ENCODE measurements at places on chromosomes 4 and X.

- DNase-seq, result no peak
Measured at GRCh38 chr4:76301068-76301774, 5.3 kb upstream of the STBD1 start.

DNA sequence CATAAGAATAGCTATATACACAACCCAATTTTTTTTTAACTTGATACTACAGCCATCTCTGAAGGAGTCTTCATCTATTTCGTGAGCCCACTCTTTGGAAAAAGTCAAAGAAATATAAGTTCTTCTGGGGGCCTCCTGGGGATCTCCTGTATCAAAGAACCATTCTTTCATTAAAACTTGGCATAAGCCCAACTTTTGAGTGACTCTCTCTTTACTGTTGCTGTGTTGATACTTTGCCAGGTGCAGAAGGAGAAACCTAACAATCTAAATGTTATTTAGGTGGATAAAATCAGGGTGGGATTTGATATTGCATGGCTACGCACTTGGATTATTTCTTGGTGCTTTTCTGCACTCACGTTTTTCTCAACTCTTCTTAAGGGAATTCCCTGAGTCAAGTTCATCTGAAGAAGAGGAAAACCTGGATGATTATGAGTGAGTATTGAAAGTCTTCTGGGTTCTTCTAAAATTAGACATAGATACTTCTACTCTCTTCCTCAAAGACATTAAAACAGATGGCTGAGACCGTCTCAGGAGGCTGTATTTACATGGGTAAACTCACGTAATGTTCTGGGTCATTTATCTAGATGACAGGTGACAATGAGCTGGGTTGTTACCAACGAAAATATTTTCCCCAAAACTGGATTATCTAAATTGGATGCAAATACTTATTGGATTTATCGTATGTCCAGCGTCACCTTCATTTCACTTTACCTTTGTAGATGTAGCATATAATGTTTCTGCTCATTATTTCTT lies 25.2 kb downstream of the BMX start:
- no peak for DNase-seq

GRCh38 chrX:135185795-135186443 lies 14.7 kb upstream of the CT55 start:
- no peak for DNase-seq

DNA sequence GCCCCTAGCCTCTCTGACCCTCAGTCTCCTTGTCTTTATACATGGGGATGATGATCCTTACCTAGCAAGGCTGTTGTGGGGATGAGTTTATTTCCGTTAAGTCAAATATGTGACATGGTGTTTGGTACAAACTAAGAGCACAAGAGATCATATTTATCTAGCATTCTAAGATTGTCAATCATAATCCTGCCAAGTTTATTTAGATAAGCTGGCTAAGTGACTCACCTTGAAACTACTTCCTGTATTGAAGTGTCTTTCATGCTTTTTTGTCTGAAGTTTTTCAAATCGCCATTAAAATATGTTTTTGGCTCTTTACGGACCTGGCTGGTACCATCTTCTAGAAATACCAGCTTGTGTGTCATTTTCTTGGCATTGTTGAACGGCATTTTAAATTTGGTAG lies 30.7 kb downstream of the MAP7D3 start:
- no peak for DNase-seq

DNA sequence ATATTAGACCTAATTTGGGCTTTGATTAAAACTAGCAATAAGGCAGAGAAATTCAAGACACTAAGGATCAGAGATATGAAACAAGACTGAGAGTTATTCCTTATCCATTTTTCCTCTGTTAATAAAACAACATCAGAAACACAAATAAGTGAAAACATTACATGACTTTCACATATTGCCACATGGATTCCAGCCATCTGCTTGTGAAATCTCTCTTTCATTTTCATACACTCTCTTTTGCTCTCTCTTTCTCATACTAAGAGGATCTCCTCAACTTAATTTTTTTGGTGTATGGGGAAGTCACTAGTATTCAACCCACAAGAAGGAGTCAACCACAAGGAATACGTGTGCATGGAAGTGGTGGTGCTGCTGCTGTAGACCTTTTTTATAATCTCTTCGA lies 183.0 kb downstream of the LDB2 start:
- DNase-seq, result no peak

DNA sequence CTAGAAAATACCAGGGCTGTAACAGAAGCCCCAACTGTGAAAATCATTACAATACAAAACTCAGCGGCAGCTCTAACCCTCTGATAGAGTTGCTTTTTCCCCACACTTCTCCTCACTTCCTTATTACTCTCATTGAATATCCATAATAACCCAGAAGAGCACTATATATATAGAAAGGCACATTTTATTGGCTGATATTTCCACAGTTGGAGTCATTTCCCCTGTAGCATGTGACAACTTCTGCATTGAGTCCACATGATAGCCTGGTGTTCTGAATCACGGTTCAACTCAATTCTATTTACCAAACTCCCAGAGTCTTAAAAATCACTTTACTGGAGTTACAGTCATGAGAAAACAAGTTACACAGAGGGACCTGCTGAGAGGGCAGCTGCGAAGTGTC lies 46.6 kb upstream of the NWD2 start:
- no peak for DNase-seq

DNA sequence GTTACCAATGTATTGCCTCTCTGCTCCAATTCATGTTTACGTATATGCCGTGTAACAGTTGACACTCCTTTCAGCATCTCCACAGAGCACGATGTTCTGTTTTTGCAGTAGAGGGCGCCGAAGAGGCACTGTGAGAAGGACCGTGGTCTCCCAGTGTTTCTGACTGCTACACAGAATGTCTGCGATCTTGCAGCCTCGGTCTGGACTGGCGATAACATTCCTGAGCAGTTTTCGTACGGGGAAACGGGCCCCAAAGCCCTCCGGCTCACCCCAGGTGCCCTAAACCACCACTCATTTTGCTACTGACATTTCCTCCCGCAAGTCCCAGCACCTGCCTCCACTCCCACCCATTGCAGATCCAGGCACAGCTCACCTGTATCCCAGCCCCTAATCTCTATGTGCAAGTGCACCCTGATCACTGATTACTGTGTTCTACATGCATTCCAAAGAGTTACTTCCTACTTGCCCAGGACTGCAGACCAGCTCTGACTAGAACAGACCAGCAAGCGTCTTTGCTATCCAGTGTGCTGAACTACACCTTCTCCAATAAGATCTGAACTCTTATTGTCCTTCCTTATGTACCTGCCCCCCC lies 12.4 kb upstream of the NFXL1 start:
- DNase-seq, result no peak

GRCh38 chr4:108611365-108611764 lies 9.0 kb upstream of the RPL34 start:
- no peak for DNase-seq

DNA sequence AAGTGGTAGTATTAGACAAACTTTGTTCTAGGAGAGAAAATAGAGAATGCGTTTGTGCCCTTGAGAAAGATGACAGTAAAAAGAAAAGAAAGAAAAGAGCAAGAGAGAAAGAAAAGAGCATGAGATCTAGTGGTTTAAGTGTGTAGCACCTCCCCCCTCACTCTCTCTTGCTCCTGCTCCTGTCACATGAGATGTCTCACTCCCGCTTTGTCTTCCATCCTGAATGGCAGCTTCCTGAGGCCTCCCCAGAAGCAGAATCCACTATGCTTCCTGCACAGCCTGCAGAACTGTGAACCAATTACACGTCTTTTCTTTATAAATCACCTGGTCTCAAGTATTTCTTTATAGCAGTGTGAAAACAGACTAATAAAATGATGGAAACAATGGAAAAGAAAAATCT lies 499.6 kb downstream of the ACTRT1 start:
- no peak for DNase-seq

DNA sequence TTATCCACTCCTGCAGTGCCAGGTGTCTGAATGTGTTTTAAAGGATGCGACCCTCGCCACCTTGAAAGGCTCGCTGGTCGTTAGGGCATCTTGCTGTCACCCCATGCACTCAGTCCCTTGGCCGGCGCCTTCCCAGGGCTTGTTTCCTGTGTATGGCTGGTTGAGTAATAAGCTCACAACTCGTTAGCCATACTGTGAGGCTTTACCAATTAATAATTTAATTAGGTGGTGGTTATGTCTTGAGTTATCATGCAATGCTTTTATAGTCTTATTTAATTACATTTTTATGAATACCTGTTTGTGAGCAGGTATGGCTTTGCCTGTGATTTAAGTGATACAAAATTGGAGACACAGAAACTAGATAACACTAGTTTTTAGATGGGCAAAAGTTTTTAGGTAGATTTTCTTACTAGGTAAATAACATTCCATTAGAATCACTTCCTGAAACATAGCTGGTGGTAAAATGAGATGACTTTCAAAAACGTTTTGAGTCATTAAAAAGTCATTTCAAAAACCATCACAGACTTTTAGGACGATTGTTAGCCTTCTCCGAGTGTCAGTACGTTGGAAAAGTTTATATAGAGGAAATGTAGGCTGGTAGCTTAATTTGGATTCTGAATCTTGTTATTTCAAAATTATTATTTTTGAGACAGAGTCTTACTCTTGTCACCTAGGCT lies 18.2 kb downstream of the PTTG2 start:
- DNase-seq, result peak; percentile 32

DNA sequence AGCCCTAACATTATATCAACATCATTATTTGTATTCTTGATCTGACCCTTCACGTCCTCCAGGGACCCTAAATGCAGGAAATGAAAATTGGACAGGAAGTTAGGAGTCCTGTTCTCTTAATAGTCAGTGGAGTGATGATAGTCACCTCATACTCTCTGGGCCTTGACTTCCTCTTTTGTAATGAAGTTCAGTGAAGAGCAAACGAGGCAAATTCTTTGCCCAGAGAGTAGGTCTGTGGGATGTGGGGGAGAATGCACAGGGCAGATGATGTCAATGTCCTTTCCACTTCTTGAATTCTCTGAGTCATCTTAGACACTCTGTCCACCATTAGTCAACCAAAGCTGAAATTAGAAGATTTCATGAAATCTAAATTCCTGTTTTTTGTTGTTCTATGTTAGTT lies 17.1 kb upstream of the GPRIN3 start:
- no peak for DNase-seq

GRCh38 chr4:46329118-46329976 lies 60.6 kb downstream of the GABRA2 start:
- no peak for DNase-seq

DNA sequence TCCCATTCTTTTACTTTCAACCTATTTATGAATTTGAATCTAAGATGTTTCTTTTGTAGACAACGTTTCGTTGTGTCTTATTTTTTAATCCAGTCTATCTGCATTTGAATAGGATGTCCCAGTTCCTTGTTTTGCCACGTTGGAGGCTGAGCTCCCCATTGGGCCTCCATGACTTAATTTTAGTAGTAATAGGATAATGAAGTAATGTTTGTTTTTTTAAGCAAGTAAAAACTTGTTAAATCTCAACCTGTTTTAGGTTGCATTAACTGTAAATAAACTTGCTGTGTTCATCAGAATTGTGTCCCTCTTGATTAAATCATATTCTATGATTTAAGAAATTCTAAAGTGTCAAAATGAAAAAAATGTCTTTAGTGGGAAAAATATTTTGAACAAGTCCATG lies 25.3 kb downstream of the SLAIN2 start:
- DNase-seq, result no peak

GRCh38 chrX:129933700-129934099 lies 27.7 kb downstream of the UTP14A start:
- DNase-seq, result no peak

DNA sequence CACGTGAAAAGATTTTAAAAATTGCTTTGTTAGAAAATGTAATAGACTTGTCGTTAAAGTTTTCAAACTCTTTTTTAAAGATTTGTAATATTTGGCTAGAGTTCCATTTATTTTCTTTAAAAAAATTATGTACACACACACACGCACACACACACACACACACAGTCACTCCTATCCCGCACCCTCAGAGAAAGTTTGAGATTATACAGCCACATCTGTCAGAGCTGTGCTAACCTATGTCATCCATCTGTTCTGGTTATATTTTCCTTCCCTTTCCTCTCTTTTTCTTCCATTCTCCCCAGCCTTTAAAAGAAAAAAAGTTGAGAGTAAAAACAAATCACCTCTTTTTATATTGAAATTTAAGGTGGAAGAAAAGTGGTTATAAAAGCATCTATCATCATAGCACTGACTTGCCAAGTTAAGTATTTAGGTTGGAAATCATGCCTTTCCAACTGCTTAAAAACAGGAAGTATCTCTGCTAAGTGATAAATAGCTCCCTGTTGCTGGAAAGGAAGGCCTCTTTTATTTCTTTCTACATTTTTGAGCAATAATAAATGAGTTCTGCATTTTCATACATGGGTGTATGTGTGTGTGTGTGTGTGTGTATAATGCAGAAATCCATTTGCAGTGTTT lies 163.3 kb upstream of the SPRY1 start:
- no peak for DNase-seq

- DNase-seq, result no peak
Measured at GRCh38 chr4:147940171-147940570, 208.3 kb downstream of the ARHGAP10 start.

DNA sequence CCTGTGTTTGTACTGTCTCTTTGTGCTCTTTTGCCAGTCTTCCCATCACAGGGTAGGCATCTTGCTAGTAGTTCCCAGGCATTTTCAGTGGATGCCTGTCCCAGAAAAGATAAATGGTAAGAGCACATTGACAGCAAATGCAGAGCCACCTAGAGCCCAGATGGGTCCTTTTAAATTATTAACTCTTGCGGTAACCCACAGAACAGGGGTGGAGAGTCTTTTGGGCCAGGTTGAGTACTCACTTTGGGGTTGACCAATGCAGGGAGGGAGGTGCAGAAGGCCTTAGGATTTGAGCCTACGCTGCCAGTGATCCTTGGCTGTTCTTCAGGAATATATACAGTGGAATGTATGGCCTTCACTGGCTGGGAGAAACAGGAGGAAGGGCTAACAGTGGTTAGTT lies 173.8 kb downstream of the MSN start:
- DNase-seq, result no peak

GRCh38 chrX:51798701-51799100 lies 55.5 kb downstream of the GSPT2 start:
- DNase-seq, result no peak

- no peak for DNase-seq
Measured at GRCh38 chr4:17335371-17335770, 176.5 kb downstream of the QDPR start.

- no peak for DNase-seq
Measured at GRCh38 chr4:188665491-188666457, 526.5 kb downstream of the TRIML1 start.

DNA sequence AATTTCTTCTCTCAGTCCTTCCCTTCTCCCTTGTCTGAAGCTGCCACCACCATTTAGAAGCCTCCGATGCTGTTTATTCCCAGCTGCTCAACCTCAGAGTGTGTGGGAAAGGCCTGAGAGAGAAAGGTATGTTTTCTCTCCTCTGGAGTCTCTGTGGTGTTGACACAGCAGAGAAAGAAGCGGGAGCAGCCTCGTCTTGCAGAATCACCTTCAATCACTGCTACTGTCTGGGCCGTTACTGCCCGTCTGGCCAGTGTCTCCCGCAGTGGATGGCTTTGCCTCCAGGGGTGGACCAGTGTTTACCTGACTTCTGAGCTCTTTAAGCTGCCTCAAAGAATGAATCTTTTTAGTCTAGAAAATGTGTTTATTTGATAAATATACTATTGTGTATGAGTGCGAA lies 148.9 kb upstream of the FAM47C start:
- no peak for DNase-seq

- DNase-seq, result peak; percentile 10
Measured at GRCh38 chrX:100316987-100317386, 93.1 kb downstream of the PCDH19 start.
